Endodermal cell (in vitro differentiated cells): ENCODE measurements at places on chromosomes 7 and 10.

- DNase-seq, result no peak
Observed at GRCh38 chr7:141374425-141374824, 176.8 kb upstream of the AGK start.

- no peak for DNase-seq
Observed at GRCh38 chr10:29806350-29806788, 171.6 kb upstream of the SVIL start.

DNA sequence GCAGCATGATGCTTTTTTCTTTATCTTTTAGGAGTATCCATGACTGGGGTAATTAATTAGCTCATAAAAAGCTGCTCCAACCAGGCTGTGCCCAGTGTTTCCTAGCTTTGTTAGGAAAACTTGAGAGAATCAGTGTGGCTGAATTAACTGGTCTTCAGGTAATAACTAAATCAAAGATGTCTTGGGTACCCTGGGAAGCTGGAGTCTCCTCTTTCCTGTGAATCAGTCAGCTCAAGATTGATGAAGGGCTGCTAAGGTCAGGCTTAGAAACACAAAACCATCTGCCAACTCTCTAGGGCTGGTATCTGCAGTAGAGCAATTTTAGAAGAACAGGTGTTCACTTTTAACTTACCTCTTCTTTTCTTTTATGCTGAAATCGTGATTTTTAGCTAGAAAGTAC is 21.4 kb upstream of the ATOH7 start:
- no peak for DNase-seq

GRCh38 chr7:2880874-2881533 is 36.9 kb upstream of the GNA12 start:
- DNase-seq, result peak; percentile 91

DNA sequence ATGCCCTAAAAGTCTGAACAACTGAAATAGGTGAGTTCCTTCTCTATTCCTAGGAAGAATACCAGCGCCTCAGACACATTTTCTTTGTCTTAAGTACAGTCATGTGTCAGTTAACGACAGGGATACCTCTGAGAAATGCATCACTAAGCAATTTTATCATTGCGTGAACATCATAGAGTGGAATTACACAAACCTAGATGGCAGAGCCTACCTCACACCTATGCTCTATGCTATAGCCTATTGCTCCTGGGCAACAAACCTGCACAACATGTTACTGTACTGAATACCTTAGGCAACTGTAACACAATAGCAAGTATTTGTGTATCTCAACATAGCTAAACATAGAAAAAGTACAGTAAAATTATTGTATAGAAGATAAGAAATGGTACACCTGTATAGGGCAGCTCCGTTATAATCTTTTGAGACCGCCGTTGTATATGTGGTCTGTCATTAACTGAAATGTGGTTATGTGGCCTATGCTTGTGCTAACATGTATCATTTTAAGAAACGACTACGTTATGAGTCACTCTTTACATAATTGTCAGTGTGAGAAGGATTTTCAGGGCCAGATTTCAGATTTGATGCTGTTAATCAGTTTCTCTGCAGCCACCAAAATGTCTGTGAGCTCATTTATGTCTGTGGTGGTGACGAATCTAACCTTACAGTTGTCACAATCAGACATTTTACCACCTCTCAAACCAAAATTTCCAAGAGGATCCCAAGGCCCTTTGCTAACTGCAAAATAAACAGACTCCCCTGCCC is 66.1 kb upstream of the STK17A start:
- DNase-seq, result no peak

DNA sequence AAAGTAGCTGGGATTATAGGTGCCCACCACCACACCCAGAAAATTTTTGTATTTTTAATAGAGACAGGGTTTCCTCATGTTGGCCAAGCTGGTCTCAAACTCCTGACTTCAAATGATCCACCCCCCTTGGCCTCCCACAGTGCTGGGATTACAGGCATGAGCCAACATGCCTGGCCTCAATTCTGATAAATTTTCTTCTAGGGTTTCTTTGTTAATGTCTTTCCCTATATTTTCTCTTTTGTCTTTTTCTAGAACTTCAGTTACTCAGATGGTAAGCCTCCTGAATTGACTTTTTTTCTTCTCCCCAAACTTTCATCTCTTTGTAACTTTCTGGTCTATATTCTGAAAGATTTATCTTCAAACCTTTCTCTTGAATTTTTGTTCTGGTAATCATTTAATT is 12.7 kb upstream of the SMURF1 start:
- no peak for DNase-seq

GRCh38 chr10:51073453-51074237 is 642 bp upstream of the PRKG1 start:
- DNase-seq, result peak; percentile 79

DNA sequence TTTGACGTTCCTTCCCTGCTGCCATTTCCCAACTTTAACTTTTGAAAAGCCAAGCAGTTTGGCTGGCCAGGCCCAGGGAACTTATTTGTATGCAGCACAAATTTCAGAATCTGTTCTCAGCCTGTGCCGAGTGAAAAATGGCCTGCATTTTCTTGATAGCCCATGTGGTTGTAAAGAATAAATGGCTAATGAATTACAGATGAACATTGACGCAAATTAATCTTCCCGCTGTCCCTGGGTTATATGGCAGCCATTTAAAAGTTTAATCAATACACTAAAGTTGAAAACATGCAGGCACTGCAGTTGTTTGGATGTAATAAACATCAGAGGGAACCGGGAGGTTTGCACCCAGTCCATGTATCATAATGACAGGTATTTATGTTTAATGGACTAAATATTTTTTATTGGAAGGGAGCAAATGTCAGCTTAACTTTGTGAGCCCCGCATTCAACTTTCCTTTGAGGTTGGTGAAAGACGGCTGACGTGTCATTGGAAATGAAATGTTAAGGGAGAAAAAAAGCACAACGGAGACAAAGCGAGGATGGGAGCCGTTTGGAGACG is 1092.4 kb downstream of the LRMDA start:
- DNase-seq, result no peak

- no peak for DNase-seq
Observed at GRCh38 chr10:63698787-63699150, 177.6 kb downstream of the REEP3 start.

DNA sequence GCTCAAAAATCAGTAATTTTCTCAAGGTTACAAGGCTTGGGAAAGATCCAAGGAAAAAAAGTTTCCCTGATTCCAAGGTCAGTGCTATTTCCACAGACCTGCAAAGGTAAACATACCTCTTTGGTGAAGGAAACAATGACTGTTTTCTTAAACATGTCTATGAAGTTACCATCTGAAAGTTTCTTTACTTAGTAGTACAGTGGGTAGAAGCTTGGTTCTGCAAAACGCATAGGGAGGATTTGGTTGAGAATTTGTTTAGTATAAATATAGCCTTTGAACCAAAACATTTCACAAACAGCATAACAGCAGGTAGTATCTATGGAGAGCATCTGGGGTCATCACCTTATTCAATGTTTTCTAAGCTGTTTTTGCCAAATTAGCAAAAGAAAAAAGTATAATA is 169.6 kb downstream of the CCSER2 start:
- DNase-seq, result no peak

DNA sequence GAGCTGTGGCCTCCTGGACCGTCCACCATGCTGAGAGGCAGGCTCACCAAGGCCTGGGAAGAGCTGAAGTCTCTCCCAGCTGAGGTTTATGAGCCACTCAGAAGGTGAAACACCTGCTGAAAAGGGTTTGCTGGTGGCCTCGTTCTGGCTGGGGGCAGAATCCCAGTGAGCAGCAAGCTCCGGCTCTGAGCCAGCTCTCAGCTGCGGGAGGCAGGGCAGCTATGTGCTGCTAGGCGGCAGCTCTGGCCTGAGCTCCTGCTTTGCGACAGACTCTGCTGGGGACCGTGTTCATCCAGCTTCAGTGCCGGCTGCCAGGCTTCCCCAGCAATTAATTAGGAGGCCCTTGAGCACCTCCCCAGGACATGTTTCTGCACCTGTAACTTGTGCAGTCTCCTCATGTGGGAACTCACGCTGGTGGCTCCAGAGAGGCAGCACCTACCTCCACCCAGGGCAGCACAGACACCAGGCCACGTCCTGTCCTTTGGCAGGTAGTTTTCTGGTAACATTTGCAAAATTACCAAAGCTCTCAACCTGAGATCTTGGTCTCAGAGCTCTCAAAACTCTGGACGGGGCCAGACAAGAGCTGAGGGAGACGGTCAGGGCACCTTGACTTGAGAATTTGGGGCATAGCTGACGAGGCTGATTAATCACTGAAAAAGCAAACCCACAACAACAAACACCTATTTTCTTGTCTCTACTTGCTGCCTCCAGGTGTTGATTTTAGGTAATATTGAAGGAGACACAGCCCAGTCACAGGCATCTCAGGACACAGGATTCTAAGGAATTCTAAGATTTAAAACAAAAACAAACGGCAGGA is 185.0 kb downstream of the TCERG1L start:
- DNase-seq, result peak; percentile 64

GRCh38 chr10:124741281-124741921 is 2.8 kb downstream of the FAM53B start:
- DNase-seq, result peak; percentile 95

GRCh38 chr7:65338346-65338745 is 35.3 kb upstream of the ZNF92 start:
- DNase-seq, result peak; percentile 57

GRCh38 chr7:47804767-47805545 is 143.3 kb downstream of the PKD1L1 start:
- DNase-seq, result peak; percentile 31

DNA sequence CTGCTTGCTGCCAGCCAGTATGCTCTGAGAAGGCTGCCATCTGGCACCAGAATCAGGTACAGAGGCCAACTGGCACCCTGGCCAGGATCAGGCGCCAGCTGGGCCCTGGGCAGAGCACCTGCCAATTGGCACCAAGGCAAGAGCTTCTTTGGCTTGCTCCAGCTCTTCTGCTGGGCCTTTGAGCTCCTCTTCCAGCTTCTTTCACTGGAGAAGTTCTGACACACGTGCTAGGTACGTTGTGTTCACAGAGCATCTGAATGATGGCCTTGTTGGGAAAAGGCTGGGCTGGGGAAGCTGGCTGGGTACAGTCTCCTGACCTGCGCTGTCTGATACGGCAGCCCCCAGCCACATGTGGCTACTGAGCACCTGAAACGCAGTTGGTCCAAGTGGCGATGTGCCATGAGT is 31.7 kb upstream of the OPALIN start:
- DNase-seq, result no peak

- DNase-seq, result no peak
Observed at GRCh38 chr10:62709200-62709599, 95.3 kb upstream of the ADO start.

DNA sequence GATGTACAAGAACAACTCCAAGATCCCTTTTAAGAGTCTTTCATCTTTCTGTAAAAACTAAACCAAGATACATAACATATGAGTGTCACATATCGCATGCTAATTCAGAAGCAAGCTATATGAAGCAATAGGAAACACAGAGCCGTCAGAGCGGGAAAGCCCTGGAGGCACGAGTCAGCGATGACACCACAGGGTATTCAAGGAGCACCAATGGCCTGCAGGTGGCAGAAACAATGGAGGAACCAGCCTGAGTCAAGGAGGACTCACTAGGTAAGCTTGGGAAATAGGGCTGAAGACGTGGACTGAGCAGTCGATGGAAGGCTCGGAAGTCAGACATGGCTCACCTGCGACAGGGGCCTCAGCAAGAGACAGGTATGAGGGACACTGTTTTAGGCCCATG is 214.4 kb downstream of the FAM107B start:
- DNase-seq, result peak; percentile 85

DNA sequence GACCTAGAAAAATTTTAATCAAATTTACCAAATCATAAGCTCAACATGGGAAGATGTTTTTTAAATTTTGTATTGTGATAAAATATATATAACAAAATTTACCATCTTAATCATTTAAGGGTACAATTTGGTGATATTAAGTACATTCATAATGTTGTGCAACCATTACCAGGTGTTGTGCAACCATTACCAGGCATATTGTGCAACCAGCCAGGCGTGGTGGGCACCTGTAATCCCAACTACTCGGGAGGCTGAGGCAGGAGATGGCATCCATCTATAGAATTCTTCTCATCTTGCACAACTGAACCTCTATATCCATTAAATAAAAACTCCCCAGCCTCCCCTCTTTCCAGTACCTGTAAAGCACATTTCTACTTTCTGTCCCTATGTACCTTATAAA is 124.5 kb upstream of the SLC13A1 start:
- DNase-seq, result no peak

DNA sequence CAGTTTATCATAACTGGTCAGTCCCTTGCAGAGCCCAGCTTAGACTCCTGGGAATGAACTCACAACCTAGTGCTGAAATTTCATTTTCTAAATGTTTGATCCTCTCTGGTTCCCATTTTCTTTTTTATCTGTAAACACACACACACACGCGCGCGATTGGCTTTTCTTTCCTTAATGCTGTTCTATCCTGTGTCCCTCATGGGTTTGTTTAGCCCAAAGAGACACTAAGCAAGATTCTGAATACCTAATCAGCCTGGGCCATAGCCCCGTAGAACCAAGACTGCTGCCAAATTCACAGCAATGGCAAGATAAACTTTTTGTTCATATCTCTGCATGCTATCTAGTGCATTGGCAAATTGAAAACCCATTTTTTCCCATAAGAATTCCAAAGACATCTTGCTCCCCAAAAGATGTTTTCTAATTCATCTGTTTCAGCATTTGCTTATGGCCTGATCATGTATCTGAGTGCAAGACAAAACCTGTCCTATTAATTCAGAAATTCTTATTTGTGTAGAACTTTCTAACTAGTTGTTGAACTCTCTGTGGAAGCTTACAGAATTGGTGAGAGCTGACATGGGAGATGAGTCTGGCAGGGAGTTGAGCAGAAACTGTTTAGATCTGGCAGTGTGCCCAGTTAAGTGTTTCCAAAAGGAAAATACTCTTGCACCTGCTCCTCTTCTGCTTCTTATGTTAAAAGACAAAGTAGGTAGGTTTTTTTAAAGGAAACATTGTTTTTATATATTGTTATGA is 1.8 kb upstream of the IFIT1 start:
- no peak for DNase-seq

GRCh38 chr10:30357806-30358205 is 8.7 kb upstream of the MTPAP start:
- no peak for DNase-seq

DNA sequence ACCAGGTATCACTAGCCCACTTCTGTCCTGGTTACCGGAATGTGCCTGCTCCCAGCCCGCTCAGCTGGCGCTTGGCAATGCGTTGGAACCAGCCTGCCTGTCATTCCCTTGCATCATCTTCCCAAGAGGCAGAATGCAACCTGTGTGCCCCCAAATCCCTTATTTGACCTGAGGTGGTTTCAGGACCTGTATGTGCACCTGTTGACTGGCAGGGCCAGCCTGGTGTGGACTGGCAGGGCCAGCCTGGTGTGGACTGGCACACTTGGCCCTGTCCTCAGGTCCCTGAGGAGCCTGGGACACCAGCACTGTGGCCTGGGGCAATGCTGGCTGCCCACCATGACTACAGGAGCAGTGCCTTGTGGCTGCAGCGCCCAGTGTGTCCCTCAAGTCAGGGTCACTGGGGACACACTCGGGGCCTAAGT is 38.2 kb downstream of the ZNF467 start:
- DNase-seq, result no peak
